ENCODE measurements at places on chromosomes 7 and 10.

GRCh38 chr7:115676080-115676479 lies 354.5 kb downstream of the TFEC start:
- no peak for DNase-seq

DNA sequence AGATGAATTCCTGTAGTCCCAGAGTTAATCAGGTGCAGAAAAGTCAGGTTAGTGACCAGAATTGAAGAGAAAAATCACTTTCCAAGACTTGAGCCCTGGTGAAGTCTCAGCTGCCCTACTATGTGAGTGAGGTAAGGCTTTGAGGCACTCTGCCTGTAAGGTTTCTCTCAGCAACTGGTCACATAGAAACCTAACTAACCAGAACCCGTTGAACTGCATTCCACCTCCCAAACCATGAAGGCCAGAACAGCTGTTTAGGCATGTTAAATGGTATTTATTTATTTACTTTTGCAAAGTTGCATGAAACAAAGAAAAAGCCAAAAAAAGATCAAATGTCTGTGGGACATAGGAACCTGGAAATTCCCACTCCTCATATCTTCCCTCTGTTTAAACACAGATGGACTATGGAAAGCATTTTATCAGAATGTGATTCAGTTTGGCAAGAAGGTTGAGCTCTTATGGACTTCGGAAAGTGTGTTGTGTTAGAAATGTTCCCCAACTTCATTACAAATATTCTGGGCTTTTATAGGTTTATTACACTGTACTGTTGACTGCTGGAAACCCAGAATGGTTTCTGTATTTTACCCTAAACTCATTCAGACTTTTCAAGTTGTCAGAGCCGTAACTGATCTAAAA lies 12.8 kb upstream of the GPR85 start:
- DNase-seq: no peak

DNA sequence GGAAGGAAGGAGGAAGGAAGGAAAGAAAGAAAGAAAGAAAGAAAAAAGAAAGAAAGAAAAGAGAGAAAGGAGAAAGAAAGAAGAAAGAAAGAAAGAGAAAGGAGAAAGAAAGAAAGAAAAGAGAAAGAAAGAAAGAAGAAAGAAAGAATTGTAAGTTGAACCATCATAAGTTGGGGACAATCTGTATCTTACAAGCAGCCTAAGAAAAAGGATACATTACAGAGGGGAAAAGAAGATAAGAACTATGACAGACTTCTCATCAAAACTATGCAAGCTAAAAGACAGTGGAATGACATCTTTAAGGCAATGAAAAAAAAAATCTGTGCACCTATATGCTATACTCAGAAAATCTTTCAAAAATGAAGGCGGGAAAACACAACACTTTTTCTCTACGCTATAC lies 50.3 kb upstream of the SP4 start:
- no peak for DNase-seq

GRCh38 chr10:97178074-97178473 lies 7.7 kb downstream of the SLIT1 start:
- DNase-seq: no peak
